ENCODE measurements at places on chromosomes 3 and 15.

DNA sequence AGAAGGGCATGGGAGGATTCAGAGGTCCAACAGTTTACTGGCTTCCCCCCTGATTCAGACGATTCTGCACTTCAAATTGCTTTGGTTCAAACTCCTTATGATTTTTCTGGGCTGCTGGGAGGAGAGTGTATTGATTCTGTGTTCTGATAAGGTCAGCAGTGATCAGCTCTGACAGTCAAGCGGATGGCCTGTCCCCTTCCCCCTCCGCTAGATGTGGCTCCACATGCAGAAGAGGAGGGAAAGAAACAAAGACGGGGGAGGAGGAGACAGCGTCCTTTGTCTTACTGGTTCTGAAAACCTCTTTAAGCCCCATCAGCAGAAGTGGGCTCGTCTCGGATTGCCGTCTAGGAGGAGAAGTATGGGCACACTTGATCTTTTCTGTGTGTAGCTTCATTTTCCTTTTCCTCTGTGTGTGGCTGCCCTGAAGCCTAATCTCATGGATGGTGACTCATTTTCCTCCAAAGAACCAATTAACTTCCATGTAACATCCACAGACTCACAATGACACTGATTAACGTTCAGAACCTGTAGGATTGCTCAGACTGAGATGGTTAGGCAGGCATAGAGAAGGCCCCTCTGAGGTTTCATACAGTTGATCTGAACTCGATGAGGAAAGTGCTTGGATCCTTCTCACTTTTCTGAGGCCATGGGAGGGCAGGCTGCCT lies 162.4 kb upstream of the PPP2R3A start:
- no peak for DNase-seq

DNA sequence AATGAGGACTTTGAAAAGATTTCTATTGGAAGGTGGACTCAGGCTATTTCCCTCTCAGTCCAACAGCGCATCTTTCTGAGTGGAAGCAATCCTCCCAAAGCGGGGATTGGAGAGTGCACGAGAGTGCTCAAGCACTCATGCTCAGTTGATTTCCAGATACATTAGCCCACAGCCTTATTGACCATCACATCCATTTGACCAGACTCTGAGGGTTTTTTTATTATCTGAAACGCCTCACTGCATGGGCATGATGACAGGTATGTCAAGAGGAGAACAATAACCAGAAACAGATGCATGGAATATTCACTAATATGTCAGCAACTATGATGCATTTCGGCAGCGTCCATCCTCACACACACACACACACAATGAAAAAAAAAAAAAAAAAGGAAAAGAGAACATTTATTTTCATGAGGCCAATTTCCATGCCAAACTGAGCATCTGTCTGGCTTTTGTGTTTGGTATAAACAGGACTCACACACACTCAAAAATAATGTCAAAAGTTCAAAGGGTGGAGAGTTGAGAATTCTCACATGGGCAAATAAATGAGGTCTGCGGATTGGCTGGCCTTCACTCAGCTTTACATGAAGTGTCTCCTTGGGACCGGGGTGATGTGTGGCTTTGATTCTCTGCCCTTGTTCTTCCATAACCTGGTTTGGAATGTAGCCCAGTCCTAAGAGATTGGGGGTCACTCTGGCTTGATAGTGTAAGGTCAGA lies 371.6 kb downstream of the MCTP2 start:
- no peak for DNase-seq

DNA sequence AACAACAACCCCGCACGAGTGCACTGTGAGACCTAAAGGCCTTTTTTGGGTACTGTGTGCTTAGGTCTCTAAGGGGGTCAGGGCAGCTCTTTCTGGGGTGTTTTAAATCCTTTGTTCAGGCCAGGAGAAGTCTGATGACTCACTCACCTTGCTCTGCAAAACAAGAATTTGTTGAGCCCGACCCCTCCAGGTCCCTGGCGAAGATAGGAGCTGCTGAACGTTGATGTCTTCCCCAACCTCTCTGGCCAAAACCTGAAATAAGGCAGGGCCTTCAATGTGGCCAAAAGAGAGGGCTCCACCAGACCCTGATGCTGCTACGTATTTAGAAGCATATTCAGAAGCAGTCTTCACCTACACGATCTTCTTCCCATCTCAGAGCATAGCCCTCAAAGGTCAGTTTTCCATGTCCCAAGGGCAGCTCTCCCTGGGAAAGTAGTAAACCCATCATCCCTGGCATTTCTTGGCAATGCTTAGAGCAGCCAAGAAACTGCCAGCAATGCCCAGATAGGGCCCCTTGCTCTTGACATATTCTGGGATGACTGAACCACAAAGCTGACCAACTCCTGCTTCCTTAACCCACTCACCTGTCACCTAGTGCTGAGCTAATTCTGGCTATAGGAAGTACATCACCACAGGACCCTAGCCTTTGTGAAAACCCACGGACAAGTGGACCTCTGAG lies 27.1 kb downstream of the CCDC13 start:
- no peak for DNase-seq

DNA sequence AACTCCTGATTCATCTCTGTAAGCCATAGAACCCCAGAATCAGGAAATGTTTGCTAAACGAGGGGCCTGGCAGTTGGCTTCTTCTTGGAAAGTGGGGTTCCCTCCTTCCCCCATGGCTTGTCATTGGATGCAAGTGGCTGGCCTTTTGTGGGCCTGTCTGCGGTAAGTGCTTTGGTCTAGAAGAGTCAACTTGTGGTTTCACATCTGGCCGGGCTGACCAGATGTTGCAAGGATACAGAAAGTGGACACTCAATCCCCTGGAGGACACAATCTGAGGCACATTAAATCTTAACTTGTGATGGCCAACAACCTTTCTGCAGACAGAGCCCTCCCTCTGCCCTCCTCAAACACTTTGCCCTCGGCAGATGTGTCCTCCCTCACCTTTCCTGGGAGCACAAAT lies 1.1 kb downstream of the FAH start:
- no peak for DNase-seq

DNA sequence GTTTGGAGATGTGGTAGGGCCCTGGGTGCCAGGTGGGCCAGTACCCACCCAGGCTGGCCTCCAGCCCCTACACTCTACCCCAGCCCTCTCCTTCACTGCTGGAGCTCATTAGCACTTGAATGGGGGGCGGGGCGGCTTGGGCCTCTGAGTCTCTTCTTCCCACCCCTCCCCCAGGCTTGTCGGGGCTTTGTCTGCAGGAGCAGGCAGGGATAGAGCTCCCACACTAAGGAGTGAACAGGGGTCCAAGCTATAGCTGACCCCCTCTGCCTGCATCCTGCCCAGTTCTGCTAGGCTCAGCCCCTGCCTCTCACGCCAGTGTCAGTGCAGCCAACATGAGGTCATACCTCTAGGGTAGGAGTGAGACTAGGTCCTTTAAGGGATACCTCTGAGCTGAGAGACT lies 5.2 kb downstream of the GNAI2 start:
- DNase-seq, result no peak

DNA sequence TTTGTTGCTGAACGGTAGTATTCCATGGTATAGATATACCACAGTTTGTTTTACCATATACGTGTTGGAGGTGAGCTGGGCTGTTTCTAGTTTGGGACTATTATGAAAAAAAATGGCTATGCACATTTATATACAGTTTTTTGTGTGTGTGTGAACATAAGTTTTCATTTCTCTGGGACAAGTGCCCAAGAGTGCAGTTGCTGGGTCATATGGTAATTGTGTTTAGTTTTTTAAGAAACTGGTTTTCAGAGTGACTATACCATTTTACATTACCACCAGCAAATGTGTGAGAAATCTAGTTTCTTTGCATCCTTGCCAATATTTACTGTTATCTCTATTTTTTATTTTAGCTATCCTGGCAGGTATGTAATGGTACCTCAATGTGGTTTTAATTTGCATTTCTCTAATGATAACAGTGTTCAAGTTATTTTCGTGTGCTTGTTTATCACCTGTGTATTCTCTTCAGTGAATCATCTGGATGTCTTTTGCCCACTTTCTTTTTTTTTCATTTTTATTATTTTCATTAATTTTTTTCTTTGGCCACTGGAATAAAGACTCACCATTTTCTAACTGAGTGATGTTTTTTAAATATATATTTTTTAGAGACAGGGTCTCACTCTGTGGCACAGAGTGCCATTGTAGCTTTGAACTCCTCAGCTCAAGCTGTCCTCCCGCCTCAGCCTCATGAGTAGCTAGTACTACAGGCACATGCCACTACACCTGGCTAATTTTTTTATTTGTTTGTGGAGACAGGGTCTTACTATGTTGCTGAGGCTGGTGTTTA lies 75.3 kb downstream of the ZNF609 start:
- DNase-seq, result no peak

GRCh38 chr15:40115670-40116093 lies 7.0 kb upstream of the BMF start:
- DNase-seq, result no peak

DNA sequence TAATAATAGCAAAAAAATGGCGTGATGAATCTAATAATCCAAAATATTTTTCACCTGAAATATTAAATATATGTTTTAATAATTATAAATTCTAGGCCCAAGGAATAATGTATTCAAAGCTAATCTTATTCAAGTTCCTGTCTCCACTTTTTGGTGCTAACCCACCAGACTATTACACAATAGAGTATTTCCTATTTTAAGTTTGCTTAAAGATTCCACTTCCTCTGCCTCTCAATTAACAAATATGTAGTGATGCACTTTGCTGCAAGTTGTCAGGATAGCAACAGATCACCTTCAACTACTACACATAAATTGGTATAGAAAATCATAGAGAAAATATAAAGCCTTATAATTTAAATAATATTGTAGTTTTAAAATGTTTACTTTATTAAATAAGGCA lies 467.5 kb downstream of the C3orf38 start:
- no peak for DNase-seq

- no peak for DNase-seq
Observed at GRCh38 chr3:21168471-21168870, 582.5 kb downstream of the ZNF385D start.

DNA sequence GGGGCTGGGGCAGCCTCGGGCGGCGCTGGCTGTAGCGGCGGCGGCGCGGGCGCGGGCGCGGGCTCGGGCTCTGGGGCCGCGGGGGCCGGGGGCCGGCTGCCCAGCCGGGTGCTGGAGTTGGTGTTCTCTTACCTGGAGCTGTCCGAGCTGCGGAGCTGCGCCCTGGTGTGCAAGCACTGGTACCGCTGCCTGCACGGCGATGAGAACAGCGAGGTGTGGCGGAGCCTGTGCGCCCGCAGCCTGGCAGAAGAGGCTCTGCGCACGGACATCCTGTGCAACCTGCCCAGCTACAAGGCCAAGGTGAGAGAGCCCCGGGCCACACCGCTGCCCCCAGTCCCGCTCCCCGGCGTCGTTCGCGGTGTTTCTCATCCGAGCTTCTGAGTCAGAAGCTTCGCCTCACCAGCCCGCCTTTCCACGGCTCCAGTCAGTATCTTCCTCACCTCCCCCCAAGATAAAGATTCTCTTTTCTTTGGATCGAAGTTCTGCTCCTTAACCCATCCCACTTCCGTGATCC lies 600 bp downstream of the FBXO45 start:
- peak; percentile 46 for DNase-seq

DNA sequence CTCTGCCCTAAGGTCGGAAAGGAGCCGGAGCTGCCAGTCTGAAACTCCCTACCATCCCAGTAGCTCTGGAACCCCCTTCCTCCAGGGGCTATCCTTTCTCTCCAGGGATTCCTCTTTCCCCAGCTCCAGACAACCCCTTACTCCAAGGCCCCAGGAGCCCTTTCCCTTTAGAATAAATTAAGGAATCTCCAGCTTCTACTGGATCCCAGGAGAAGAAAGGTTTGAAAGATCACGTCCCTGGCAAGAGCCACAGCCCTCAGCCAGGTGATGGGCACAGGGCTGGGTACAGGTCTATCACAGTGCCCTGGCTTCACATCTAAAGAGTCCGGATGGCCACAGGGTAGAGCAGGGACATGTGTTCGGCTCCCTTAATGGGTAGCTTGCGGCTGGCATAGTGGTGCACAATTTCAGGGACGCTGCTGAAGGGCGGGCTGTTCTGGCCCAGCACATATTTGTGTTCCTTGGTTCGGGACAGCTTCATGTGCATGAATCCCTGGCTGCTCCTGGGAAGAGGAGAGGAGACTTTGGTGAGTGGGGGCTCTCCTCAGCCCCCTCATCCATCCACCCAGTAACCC lies 20.0 kb downstream of the SHF start:
- DNase-seq, result no peak

GRCh38 chr15:90221246-90221900 lies 12.4 kb downstream of the CIB1 start:
- DNase-seq, result no peak

GRCh38 chr15:85589851-85590250 lies 204.9 kb downstream of the KLHL25 start:
- DNase-seq, result no peak

GRCh38 chr3:196115678-196116083 lies 33.8 kb upstream of the TFRC start:
- no peak for DNase-seq

DNA sequence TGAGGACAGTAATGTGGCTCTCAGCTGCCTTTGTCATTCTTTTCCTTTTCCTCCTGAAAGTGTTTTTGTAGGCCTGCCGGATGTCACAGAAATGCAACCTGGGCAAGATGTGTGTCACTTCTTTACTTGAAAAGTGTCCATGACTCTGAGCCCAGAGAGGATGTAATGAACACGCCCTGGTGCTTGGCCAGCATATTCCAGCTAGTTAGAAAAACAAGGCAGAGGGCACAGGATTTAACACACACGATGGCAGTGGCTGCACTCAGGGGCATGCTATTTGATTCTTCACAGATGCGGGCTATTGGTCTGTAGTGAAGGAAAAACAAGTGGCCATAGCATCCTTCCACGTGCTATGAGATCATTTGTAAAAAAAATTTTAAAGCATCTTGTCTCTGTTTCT lies 30.3 kb upstream of the PTX3 start:
- DNase-seq, result no peak
